GM19239 (cell line): ENCODE measurements at places on chromosomes 7 and 10.

DNA sequence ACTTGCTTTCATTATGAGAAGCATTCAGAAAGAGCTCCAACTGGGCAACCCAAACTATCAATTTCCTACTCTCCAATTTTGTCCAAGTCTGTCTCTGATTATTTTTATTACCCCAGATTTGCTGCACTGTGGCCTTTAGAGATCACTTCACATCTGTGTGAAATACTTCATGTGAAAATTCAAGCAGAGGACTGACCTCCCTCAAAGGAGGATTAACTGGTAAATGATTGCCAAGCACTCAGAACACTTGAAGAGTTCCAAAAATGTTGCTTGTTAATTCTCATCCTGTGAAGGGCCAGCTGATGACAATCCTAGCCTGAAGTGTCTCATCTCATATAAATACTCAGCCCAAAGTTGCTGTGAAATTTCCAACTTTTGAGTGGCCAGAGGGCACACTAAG is 182.8 kb upstream of the DGKB start:
- no peak for DNase-seq

DNA sequence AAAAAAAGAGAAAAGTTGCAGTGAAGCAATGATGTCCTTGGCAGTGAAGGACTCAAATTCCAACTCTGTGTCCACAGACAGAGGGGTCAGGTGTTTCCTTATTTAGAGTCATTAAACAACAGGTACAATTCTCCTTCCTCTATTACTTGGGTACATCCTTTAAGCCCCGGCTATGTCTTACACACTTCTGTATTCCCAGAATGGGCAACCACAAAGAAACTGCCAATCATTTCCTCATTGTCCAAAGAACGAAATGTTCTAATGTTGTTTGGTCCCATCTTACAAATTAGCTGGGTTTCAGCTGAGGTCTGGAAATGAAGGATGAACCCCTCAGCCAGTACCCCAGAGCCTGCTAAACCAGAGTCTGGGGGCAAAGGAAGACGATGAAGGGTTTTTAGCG is 59.5 kb downstream of the GRB10 start:
- DNase-seq = no peak

- DNase-seq = no peak
Observed at GRCh38 chr10:1964476-1964875, 227.2 kb upstream of the ADARB2 start.

- DNase-seq = no peak
Observed at GRCh38 chr10:125628104-125629049, 54.6 kb downstream of the TEX36 start.

GRCh38 chr7:158033196-158033595 is 554.4 kb downstream of the PTPRN2 start:
- DNase-seq = no peak

GRCh38 chr7:151775547-151776443 is 101.1 kb downstream of the PRKAG2 start:
- DNase-seq = no peak

- DNase-seq = no peak
Observed at GRCh38 chr10:6400331-6400730, 179.7 kb downstream of the PRKCQ start.

GRCh38 chr7:70208236-70209063 is 610.2 kb downstream of the AUTS2 start:
- DNase-seq = no peak

GRCh38 chr10:120770496-120770895 is 80.7 kb upstream of the WDR11 start:
- DNase-seq = no peak

- no peak for DNase-seq
Observed at GRCh38 chr7:45163692-45164052, 6.1 kb downstream of the RAMP3 start.
